ENCODE measurements at places on chromosomes 7 and 10.
A peak's percentile ranks its signal among the peaks of the same experiment; 100 is the strongest.

GRCh38 chr7:30312178-30312577, 27.8 kb downstream of the ZNRF2 start:
- no peak for DNase-seq

GRCh38 chr7:111198255-111198654, 107.3 kb downstream of the LRRN3 start:
- DNase-seq: no peak

DNA sequence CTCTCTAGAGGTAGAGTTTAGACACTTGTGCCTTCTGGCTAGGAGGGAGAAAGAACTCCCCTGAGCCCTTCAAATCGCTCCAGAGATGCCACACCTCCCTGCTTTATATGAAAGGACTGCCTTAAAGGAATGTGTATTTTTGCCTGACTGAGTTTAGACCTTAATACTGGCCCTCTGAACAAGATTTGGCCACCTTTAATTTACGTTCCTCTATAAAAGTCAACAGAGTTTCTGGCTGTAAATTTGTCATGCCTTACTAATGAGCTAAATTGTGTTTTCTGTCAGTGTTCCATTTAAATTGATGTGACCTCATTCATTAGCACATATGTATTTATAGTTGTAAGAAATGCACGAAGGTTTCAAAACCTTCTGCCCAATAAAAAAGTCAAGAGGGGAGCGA, 48.0 kb downstream of the SEMA3C start:
- DNase-seq: no peak

- no peak for DNase-seq
Observed at GRCh38 chr10:109727436-109727835, 195.9 kb downstream of the XPNPEP1 start.

- no peak for DNase-seq
Observed at GRCh38 chr10:93437086-93437945, 44.8 kb downstream of the MYOF start.

- no peak for DNase-seq
Observed at GRCh38 chr10:4103603-4104002, 318.6 kb upstream of the KLF6 start.

GRCh38 chr10:95604630-95605029, 43.5 kb upstream of the SORBS1 start:
- no peak for DNase-seq

GRCh38 chr10:105025092-105025491, 384.0 kb downstream of the SORCS3 start:
- DNase-seq: no peak

GRCh38 chr10:91708174-91708861, 75.4 kb upstream of the PPP1R3C start:
- no peak for DNase-seq

DNA sequence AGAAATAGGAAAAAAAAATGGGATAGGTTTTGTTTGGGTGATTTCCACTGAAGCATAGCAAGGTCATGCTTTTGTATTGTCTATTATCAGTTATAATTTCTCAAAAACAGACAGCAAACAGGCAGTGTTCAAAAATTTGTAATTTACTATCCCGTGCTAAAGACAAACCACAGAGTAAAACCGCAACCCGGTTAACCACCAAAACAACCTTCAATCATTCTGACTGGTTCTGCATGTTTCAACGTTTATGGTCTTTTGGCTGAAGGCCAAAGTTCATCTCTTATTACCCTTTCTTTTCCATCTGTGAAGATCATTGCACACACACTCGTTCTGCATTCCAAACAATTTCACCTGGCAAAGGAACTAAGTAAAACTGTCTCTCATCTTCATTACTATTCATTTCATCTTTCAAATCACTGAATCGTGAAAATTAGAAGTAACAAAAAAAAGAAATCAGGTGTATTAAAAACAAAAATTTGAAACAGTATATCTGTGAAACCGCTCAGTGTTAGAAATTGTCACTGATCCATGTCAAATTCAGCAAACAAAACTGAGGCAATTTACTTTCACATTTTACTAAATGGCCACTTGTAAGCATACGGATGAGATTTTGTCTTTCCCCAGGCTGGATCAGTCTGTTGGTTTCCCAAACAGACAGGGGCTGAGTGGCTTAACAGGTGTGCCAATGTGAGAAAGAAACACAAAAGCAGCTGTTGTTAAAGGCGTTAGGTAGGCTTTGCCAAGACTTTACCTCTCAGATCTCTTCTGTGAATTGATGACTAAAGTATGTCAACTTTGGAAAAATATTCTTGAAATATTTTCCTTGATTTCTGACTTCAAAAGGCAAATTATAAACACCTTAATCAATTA, 539.6 kb downstream of the CNTNAP2 start:
- DNase-seq: no peak

DNA sequence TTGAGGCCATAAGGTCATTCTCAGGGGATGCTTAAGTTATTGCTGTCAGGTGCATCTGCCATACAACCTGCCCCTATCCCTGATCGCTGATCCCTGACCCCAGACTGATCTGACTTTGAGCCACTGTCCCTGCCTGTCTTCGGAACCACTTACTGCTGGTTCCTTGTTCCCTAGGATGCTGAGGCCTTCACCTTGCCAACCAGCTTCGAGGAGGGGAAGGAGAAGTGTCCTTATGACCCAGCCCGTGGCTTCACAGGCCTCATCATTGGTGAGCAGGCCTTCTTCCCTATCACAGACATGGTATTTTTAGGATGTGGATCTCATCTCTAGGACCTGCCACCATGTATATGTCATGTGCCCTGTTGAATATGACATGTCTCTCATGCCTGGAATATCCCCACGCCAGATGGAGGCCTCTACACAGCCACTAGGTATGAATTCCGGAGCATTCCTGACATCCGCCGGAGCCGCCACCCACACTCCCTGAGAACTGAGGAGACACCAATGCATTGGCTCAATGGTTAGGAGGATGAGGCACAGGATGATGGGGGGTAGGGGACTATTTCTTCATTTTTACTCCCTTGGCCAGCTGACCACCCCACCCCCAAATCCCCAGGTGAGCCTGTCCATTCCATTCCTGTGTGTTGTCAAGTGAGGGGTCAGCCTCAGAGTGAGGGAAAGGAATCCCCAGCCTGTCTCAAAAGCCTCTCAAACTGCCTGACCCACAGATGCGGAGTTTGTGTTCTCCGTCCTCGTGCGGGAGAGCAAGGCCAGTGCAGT, 9.0 kb downstream of the MRPL43 start:
- DNase-seq: no peak

DNA sequence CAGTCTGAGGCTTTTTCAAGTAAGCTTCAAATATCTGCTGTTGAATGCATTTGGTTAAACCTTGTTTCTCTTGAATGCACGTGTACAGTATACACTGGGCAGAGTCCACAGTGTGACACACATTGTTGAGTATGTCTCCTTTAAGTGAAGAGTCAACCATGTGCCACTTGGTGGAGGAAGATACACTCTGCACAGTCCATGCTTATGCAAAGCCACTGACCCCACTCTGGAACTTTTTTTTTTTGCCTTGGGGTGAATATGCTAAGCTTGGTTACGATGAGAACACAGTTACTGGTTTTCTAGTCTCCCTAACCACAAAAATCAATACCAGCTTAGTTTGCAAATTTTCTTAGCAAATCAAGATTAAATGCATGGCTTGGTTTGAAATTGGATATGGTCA, 186.8 kb upstream of the VIPR2 start:
- DNase-seq: no peak

GRCh38 chr10:58952162-58952601, 224.3 kb upstream of the PHYHIPL start:
- no peak for DNase-seq

GRCh38 chr7:16741676-16742075, 11.9 kb upstream of the TSPAN13 start:
- no peak for DNase-seq

- no peak for DNase-seq
Observed at GRCh38 chr7:132028144-132028920, 471.9 kb upstream of the PODXL start.

GRCh38 chr7:3039787-3040186, 3.9 kb downstream of the CARD11 start:
- DNase-seq: no peak

DNA sequence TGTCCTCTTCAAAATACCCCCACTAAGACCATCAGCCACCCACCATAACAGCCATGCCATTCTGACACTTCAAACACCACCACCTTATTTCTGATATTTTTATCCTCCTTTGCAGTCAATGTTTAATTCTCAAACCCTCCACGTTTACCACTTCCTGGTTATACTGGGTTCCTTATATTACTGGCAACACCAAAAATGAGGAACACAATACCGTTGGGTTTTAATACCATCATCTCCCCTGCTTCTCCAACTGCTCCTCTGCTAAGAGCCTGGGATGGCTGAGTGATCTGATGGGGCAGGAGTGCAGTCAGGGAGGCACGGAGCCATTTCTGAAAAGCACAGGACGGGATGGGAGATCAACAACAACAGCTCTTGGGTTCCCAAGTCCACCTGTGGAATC, 140.5 kb downstream of the CHCHD3 start:
- no peak for DNase-seq

DNA sequence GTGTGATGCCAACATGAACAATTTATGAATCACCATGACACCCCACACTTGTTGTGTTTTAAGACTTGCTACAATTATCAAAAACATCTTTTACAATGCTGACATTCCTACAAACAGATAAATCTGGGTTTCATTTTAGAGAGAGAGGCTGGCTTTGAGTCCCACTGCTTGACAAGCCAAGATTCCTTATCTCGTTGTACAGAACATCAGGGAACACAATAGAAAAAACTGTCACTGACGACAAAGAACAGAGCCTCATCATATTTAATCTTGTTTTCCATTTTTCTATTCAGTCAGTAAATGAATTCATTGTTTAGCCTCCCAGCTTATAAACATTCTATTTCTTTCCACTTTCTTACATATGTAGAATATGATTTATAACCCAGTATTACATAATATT, 461.6 kb upstream of the VSTM2A start:
- no peak for DNase-seq

- peak; percentile 9 for DNase-seq
Observed at GRCh38 chr7:21355406-21355874, 72.4 kb upstream of the SP4 start.

DNA sequence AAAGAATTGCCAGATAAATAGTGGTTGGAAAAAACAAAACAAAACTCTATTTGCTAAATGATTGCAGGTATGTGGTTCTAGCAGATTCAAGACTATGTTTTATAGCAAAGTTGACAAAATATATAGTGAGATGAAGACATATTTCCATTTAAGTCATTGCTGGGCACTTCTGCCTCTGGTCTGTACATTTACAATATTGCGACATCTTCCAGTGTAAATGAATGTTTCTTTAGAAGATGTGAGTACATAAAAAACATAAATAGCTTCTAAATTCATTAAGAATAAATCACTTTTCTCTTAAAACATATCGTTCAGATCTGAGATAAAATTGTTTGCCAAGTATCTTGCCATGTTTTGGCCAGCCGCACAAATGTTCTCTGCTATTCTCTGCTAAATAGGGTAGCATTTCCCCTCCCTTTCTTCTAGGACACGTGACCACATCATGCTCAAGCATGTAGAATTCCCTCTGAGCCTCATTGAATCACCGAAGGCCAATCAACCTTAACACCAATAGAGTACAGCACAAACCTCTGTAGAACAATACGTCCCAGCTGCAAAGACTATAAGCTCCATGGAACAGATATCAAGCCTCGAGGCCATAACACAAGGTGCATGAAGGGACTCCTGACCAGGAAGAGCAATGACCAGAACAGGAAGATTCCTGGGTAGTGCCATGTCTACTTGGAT, 1173.3 kb downstream of the GATA3 start:
- no peak for DNase-seq

- peak; percentile 25 for DNase-seq
Observed at GRCh38 chr10:119871881-119872609, 598 bp downstream of the MCMBP start.

- no peak for DNase-seq
Observed at GRCh38 chr7:107672183-107672582, 11.6 kb downstream of the SLC26A4 start.

GRCh38 chr7:31664890-31665289, 22.1 kb upstream of the PPP1R17 start:
- no peak for DNase-seq

DNA sequence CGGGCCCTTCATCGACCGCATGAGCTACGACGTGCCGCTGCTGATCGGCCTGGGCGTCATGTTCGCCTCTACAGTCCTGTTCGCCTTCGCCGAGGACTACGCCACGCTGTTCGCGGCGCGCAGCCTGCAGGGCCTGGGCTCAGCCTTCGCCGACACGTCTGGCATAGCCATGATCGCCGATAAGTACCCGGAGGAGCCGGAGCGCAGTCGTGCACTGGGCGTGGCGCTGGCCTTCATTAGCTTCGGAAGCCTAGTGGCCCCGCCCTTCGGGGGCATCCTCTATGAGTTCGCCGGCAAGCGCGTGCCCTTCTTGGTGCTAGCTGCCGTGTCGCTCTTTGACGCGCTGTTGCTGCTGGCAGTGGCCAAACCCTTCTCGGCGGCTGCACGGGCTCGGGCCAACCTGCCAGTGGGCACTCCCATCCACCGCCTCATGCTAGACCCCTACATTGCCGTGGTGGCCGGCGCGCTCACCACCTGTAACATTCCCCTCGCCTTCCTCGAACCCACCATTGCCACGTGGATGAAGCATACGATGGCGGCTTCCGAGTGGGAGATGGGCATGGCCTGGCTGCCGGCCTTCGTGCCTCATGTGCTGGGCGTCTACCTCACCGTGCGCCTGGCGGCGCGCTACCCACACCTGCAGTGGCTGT, 1.2 kb downstream of the SLC18A3 start:
- DNase-seq: no peak

DNA sequence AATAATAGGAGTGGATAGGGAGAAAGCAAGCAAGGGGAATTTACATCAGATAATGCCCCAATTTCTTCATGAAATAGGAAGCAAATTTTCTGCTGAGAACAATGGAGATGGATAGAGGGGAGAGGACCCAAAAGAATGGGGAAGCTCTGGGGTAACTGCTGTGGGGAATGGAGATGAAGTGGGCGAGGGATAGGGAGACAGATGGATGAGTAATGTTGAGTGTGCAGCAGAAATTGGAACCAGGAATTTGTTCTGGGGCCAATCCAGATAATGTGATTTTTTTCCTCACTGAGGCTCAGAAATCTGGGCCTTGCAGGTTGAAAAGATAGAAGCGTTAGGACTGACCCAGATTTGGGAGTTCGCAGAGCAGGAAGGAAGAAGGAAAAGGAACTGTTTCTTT, 24.5 kb upstream of the MRC1 start:
- DNase-seq: no peak

- DNase-seq: no peak
Observed at GRCh38 chr10:33410096-33410859, 75.8 kb upstream of the NRP1 start.

DNA sequence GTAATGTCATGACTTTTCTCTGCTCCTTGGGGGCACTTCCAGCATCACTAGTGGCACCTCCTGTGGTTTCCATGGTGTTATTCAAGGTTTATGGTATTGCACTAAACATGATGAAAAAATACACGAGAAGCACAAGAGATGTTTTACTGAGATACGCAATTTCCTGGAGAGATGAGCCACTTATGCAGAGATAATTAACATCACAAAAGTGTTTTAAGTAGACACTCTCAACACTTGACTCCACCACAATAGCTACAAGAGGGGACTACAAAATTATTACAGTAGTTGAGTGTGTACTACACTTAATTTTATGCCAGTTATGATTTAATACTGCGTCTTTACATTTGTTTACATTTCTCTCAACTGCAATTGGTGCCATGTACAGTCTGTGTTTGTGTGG, 906.7 kb downstream of the DNAJB9 start:
- no peak for DNase-seq

- no peak for DNase-seq
Observed at GRCh38 chr10:72087969-72088888, at the start of gene SPOCK2. TSS of gene SPOCK2 (minus strand) at chr10:72088551. CDS start at chr10:72088328, 223 bp downstream.
